ENCODE measurements at places on chromosomes 2 and 18.

DNA sequence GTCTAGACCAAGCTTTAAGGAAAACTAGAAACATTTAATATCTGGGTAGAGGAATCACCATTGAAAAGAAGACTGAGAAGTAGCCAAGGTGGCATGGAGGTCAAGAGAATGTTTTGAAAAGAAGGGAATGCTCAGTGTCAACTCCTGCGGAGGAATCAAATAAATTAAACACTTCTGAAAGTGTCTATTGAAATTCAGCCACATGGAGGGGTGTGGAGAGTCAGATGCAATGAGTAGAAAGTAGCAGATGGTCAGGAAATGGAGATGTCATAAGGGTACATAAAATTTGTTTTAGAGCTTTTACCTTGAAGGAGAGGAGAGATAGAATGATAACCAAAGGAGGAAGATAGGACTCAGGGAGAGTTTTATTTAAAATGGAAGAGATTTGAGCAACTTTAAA, 35.1 kb downstream of the NLRC4 start:
- DNase-seq, result no peak

GRCh38 chr2:85801871-85802270, 48.1 kb downstream of the ATOH8 start:
- DNase-seq, result no peak

DNA sequence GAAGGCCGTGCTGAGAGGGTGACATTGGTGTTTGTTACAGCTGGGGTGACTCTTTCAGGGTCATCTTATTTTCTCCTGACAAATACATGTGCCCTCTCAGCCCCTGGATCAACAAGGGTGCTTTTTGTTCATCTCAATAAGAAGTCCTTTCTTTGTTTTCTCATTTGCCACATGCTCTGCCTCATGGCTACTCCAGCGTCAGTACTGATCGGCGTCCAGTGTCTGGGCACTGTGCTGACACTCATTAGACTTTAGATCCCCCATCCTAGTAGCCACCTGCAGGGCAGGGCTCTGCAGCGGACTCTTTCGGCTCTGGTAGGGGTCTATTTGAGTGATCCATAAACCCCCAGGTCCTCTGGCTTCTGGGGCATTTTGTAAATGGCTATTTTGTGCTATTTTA, 38.4 kb downstream of the NPPC start:
- DNase-seq, result no peak

DNA sequence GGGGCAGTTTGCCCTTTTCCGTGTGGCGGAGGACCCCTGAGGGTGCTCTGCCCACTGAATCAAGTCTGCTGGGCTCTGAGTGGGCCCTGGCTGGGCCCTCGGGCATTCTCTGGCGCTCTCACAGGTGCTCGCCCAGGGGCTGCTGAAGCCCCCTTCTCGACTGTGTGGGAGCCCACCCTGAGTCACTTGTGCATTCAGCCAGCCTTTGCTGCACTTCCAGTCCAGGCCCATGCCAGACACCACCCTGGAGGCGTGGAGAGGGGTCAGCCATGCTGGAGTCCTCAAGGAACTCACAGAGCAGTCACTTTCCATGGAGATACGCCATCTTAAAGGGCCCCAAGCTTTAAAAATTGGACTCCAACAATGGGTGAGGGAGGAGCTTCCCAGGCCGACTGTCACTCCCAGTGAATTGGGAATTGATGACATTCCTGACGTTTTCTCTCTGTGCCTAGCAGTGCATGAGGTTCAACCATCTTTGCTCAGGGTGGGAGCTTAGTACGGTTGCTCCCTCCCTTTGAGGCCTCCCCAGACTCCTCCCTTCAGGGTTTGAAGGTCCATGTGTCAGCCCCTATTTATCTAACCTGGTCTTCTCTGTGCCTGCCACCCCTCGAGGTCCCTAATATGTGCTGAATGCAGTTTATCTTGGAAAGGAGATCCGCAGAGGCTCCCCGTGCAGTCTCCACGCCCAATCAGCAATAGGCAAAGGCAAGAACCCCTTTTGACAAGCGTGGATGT, 71.8 kb upstream of the HS6ST1 start:
- DNase-seq, result no peak

DNA sequence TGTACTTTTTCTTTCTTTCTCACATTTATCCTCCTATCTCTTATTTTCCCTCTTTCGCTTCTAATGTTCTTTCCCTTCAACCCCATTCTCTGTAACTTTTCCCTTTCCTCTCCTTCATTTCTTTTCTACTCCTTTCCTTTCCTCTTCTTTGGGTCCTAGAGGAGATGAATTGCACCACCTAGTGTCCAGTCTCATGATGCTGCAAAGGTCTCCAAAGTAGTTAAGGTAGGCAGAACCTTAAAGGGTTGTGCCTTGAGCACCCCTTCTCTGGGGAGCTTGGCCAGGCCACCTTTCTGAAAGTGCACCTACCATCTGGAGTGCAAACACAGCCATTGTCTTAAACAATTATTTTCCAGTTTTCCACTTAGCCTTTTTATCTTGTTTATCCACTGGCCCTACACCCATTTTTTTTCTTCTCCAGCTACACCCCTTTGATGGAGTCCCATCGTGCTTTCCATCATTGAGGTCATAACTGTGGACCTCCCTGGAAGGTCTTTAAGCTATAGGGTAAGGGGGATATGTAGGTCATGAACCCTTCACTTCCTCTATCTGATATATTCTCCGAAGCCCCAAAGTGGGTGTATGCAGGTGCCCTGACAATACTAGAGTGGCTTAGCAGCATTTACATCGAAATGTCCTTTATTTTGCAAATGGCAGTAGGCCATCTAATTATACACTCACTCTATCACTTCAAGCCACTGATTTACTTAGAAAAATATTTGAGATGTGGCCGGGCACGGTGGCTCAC, 155.9 kb downstream of the ESCO1 start:
- DNase-seq, result no peak

GRCh38 chr18:68738564-68738963, 23.7 kb upstream of the TMX3 start:
- DNase-seq, result peak; percentile 67

GRCh38 chr2:186426153-186427016, 59.7 kb upstream of the ZC3H15 start:
- no peak for DNase-seq

GRCh38 chr2:45145073-45145899, 136.0 kb upstream of the SIX2 start:
- no peak for DNase-seq

- DNase-seq, result no peak
These were observed 62.4 kb downstream of the L3MBTL4 start for GRCh38 chr18:6352275-6352674.

DNA sequence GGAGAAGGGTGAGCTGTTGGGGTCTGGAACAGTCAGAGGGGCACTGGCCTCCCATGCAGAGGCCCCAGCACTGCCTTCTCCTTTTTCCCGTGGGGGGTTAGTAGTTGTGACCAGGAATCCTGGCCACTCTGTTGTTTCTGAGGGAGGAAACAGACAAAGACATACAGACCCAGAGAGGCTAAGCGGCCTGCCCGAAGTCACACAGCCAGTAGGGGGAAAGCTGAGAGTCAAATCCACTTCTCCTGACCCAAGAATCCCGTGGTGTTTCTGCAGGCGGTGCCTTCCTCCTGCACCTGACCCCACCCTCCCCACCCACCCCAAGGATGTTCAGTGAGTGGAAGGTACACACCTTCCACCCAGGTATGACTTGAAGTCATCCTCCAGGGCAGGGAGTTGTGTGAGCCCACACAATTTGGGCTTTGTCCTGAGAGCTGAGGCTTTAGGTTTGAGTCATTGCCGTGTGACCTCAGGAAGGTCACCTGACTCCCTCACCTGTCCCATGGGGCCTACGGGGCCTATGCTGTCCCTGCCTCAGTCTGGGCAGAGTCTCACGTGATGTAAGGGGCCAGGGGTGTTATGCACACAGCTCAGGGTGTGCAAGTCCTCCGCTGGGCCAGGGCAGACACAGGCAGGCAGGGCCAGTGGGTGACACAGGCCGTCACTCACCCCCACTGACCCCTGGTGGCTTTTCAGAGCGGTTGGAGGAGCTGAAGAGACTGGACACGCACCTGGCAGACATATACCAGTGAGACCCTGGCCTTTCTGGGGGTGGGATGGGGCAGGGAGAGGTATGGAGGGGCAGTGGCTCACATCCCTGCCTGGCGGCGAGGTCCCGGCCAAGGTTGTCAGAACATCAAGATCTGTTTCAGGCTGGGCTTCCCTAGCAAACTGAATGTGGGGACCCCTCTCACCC, 5.0 kb downstream of the NT5DC4 start:
- DNase-seq, result no peak

DNA sequence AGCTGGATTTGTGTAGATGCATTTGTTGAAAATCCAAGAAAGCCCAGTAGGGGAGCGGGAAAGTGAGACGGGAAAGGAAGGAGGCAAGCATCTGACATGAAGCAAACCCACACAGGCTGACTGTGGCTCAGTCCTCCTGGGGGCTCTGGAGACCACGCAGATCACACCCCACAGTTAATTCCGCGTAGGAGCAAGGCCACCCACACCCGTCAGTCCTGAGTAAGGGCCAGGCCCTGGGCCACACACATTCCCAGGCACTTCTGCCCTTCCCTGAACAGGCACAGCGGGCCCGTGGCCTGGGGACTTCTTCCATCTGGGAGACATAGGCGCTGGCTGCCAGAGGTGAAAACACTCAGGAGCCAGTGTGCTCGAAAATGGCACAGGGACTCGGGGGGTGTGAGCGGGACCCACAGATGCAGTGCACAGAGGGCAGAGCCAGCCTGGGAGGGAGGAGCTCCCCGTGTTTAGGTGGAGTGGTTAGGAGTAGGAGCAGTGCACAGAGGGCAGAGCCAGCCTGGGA, 19.4 kb upstream of the PRLH start:
- DNase-seq, result no peak

DNA sequence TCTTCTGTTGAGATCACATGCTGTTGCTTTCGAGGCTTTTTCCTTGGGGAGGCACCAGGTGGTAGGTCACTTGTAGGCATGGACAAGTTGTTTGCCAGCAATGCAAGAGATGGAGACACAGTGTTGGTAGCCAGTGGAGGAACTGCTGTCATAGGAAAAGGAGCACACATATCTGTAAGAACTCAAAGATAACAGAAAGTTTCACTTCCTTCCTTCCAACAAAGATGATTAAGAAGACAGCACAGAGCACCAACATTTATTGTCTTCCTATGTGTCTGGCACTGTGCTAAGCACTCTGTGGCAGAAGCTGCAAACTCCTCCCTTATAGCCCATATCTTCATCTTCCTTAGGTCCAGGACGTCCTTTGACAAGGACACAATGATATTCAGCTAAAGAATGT, 64.5 kb upstream of the AMMECR1L start:
- no peak for DNase-seq

DNA sequence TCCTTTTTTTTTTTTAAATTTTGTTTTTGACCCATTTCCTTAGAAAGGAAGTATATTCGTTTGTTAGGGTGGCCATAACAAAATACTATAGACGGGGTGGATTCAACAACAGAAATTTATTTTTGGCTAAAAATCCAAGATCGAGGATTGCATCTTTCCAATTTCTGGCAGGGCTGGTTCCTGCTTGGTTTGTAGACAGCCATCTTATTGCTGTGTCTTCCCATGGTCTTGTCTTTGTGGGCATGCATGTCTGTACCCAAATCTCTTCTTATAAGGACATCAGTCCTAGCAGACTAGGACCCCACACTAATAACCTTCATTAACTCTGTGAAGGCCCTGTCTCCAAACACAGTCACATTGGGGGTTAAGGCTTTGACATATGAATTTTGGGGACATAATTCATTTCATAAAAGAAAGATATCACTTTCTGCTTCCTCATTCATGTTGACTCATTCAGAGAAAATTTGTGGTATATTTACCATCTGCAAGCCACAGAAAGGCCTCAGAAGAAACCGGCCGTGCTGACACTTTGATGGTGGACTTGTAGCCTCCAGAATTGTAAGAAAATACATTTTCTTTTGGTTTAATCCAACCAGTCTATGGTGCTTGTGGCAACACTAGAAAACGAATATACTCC, 262.1 kb downstream of the LPIN1 start:
- DNase-seq, result no peak

DNA sequence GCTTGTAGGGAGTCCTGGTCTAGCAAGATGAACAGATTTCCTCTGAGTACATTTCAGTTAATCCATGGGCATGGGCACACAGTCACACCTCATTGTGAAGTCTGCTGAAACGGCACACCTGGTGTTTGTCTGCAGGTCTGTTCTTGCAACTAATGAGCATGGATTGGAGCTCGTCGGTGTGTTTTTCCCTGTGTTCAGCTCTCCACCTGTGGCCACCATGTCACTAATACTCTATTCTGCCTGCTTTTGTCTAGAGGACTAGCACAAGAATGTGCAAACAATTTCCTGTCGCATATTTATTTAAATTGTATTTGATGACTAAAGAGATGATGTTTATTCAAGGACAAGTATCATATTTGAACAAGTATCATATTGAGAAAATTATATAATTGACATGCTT, 24.5 kb upstream of the PPP4R1 start:
- DNase-seq, result no peak

- peak; percentile 63 for DNase-seq
These were observed 114.7 kb downstream of the FAM210A start for GRCh38 chr18:13611601-13612195.

- no peak for DNase-seq
These were observed 406.0 kb downstream of the TGIF1 start for GRCh38 chr18:3855966-3856365.

- no peak for DNase-seq
These were observed 58.9 kb upstream of the RNU4ATAC start for GRCh38 chr2:121471532-121472469.
